ENCODE measurements at places on chromosomes 13 and 19.

DNA sequence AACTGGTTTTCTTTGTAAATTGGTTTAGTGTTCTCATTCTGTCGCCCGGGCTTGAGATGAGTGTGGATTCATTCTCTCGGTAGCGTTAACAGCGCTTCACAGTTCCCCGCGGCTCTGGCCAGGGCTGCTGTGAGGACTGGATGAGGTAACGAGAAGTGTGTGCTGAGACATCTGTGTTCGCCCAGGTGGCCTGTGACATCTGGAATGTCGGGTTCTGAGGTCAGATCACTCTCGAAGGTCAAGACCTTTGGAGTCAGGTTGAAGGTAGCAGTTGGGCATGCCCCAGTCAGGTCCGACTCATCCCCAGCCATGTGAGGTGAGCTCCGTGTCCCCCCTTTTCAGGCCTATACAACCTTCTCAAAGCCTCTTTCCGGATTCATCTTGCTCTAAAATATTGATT, 13.4 kb upstream of the TUBGCP3 start:
- no peak for DNase-seq

GRCh38 chr19:33441277-33441699, 67.8 kb downstream of the CEBPG start:
- DNase-seq, result no peak

DNA sequence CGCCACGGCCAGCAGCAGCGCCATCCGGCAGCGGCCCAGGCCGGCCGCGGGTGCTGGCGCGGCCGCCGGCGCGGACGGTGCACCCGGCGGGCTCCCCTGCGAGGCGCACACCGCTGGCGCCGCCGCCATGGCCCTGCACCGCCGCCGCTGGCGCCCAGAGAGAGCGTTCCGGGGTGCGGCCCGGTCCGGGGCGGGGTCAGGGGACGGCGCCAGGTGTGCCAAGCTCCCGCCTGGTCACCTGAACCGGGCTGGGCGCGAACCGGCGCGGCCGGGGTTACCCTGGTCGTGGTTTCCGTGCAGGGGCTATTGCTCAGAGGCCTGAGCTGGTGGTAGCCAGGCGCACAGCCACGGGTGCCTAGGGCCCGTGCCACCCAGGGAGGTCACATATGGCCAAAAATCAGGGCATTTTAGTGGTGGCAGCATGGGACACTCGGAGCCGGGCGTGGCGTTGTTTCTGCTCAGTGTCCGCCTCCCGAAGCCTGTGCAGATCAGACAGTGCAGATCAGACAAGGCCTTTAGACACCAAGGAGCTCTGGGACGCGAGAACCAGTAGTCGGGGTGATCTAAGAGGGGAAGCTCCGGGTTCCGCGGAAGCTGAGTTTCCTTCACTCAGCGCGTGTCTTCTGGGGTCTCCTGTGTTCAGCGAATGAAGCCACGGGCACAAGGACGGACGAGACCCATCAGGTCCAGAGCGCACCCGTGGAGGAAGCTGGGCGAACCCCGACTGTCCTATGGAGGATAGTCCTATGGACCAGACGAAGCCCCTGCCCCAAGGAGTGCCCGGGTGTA, at the start of gene TMEM238:
Gene TMEM238, minus strand, starts transcription at position 162 of the 789 bp plus-strand sequence. Its CDS starts 33 bp downstream, at position 129.
- DNase-seq, result no peak

DNA sequence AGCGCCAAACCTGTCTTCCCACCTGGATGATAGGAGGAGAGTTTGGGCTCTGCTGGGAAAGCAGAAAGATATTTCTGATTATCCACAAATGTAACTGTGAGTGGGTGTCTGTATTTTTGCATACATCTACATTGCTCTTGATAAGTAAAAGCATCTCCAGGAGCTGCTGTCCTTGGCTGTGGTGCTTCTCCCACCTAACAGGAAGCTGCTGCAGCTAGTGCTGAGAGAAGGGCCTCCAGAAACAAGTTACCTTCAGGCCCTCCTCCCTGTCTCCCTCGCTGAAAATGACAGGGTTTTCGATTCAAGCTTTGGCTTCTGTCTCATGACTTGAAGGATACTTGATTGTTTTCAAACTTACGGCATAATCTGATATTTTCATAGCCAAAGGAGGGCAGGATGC, 90.1 kb downstream of the FOXO1 start:
- DNase-seq, result no peak

DNA sequence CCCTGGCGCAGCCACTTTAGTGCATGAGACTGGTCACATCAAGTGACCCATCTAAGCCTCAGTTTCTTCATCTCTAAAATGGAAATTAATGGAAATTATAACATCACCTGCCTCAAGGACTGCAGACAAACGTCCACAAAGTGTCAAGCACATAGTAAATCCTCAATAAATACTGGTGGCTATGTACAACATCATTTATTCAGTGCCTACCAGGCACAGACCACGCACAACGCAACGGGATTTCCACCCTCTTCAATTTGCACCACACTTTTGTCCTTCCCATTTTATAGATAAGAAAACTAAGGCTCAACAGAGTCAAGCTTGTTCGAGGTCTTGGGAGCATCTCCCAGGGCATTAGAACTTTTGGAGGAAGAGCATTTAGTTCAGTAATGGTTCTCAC, 1.4 kb downstream of the ELAVL1 start:
- DNase-seq, result no peak

DNA sequence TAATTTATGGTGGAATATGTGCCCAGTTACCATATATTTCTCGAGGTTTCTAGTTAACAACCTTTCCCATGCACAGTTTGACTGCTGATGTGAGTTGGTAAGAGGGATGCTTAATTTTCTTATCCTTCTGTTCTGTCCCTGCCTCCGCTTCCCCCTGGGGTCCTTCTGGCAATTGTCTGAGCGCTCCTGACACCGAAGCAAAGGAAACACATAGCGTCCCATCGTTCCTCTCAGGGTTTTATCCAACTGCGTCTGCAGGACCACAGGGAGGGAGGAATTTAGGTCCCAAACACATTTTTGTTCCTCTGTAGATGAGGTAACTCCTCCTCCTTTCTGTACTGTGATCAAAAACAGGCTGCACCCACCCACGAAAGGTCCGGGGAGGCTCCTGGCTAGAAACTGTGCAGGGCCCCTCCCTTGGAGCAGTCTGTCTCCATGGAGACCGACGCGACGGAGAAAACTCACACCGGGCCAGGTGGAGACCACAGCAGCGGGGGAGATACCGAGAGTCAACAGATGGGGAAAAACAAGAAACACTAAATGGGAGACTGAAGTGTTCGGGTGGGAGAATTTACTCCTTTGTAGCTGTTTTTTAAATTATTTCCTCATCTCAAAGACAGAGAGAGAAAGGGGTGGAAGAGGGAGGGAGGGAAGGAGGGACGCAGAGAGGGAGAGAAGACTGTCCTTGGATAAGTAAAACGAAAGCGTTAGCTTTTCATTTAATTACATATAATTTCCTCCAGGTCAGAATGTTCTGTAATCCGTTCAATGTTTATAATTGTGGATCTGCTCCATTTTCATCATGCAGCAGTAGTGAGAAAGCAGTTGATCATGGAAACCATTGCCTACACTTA, 191.8 kb upstream of the NBEA start:
- DNase-seq, result no peak

DNA sequence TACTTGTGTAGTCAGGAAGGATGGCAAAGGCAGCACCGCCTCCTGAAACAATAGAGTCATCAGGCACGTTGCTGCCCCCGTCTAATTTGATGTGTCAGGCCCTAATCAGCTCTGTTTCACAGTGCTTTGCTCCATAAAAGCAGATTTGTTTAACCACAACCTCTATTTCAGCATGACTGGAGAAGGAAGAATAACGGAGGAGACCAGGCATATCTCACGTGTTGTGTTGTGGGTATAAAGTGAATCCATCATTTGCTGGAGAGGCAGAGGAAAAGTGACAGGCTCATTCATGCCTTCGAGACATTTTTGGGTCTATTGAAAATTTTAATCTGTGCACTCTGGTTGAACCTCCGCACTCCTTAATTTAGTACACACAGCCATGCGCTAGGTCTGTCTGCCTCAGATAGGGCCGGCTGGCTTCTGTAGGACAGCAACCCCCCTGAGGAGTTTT, 940.4 kb upstream of the SLC10A2 start:
- DNase-seq, result no peak

DNA sequence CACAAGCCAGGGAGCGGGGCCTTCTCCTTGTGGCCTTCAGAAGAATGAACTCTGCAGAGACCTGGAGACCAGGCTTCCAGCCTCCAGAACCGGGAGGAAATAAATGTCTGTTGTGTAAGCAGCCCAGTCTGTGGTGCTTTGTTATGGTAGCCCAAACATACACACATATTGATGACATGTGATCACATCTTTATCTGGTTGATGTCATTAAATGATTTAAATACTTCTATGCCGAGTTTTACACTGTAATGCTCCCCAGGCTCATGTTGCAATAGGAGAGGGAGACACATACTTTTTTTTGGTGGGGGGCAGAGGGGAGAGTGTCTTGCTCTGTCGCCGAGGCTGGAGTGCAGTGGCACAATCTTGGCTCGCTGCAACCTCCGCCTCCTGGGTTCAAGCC, 188.0 kb upstream of the IRS2 start:
- no peak for DNase-seq

- no peak for DNase-seq
These were observed 1670.2 kb upstream of the PCDH20 start for GRCh38 chr13:63085851-63086250.

DNA sequence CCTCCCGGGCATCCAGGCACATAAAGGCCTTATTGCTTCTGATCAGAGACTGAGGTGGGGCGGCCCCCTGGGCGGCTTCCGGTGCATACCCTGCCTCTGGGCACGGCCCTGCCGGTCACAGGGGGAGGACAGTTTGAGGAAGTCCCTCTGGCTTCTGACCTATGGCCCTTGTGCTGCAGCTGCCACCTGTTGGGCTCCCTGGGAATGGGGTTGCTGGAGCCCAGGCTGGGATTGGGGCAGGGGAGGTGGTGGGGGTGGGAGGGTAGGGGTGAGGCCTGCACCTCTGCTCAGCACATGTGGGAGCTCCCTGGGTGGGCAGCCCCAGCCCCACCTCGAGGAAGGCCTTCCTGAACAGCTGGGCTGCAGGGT, 10.7 kb downstream of the ANO8 start:
- DNase-seq, result no peak

DNA sequence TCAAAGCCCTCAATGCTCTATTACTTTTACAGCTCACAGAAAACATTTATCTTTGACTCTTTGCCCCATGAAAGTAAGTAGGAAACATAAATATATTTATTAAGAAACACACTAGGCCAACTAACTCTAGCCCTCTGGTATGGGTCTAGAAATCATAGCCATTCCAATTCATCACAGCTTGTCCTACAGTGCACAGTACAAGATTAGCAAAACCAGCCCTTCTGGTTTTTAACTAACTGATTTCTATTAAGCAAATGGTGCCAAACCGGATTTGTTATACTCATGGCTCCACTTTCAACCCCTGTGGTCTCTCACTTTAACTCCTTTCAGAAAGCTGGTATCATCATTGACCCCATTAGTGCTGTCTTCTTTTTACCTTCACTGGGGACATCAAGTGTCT, 5.6 kb upstream of the LRRC63 start:
- DNase-seq, result no peak

DNA sequence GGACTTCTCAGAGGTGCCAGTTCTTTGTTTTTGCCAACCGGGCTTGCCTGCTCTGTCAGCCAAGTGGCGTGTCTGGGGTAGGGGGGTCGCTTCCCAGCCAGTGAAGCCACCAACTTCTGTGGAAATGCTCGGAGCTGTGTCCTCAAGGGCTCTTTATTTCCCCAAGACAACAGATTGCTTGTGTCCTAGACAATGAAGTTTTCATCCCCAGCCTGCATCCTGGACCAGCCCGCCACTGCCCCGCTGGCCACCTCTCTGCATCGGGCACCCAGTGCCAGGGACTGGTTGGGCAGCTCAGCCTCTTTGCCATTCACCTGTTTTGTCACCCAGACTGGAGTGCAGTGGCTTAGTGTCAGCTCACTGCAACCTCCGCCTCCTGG, 3.7 kb downstream of the RAB11B start:
- DNase-seq, result no peak

- no peak for DNase-seq
These were observed 72.8 kb upstream of the PCDH8 start for GRCh38 chr13:52921194-52921593.

DNA sequence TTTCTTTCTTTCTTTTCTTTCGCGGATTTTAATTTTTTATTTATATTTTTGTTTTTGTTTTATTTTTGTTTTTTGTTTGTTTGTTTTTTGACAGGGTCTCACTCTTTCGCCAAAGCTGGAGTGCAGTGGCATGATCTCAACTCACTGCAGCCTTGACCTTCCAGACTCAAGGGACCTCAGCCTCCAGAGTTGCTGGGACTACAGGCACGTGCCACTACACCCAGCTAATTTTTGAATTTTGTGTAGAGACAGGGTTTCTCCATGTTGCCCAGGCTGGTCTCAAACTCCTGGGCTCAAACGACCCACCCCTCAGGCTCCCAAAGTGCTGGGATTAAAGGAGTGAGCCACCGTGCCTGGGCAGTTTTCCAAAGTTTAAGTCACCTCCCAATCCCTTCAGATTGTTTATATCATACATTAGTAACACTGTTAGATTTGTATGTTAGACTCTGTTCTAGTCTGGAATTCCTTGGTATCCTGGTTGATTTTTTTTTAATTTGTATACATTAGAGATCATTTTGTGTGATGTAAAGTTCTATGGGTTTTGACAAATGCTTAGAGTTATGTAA, 597.3 kb downstream of the DCT start:
- no peak for DNase-seq

DNA sequence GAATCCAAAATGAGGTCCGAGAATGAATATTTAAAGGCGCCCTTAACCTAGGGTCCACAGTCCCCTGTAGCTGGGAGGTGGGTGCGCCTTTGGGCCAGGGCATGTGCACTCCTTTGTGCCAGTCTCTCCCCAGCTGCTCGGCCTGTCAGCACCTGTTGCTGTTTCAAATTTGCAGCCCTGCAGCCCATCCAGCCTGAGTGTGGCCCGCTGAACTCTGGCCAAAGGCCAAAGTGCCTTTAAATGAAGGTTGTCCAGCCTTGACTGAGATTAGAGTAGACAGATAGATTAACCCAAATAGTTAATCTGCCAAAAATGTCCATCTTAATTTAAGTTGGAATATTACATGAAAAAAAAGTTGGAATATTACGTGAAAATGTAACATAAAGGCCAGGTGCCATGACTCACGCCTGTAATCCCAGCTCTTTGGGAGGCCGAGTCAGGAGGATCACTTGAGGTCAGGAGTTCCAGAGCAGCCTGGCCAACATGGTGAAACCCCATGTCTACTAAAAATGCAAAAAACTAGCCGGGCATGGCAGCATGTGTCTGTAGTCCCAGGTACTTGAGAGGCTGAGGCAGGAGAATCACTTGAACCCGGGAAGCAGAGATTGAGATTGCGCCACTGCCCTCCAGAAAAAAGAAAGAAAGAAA, 25.3 kb downstream of the TPT1 start:
- no peak for DNase-seq

Data from HAP-1 (cell line).